ENCODE measurements at places on chromosomes 5 and 9.

GRCh38 chr9:114207034-114207810 is 51.9 kb downstream of the COL27A1 start:
- DNase-seq, result no peak

GRCh38 chr9:4425319-4426045 is 64.8 kb upstream of the SLC1A1 start:
- DNase-seq, result no peak

DNA sequence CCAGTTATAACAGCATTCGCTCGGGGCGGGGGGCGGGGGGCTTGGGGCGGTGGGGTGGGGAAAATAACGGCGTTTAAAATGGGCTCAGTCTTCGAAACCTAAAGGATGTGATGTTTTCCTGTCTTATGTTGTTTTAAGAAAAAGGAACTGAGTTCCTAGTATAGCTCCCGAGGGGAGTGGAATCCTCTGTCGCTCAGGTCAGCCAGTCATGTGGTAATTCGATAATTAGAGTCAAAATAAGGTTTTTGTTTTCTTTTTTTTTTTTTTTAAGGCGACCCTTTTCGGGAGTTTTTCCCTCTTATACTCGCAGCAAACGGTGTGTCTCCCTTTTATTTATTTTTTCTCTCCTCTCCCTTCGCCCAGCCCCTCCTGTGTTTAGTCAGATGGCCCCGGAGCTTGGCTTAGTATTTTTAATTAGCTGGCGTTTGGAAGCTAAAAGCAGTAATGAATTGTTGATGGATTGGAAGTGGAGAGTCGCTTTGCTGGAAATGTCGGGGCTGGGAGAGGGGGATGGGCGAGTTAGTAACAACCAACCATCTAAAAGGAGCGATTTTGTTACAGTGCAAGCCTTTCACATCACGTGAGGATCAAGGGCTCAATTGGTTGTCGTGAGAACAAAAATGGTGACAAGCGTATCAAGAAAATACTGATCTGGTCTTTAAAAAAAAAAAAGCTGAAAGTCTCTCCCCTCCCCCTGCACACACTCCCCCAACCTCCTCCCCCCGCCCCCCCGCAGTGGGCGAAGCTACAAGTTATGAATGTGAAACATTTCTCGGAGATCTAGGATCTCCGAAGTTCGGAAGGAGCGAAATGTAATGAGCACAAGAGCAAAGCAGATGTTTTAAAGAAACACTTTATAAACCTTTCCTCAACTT is 714 bp upstream of the ZNF608 start:
- peak; percentile 92 for DNase-seq

- DNase-seq, result no peak
Observed at GRCh38 chr5:98941131-98941883, 12.5 kb upstream of the CHD1 start.

DNA sequence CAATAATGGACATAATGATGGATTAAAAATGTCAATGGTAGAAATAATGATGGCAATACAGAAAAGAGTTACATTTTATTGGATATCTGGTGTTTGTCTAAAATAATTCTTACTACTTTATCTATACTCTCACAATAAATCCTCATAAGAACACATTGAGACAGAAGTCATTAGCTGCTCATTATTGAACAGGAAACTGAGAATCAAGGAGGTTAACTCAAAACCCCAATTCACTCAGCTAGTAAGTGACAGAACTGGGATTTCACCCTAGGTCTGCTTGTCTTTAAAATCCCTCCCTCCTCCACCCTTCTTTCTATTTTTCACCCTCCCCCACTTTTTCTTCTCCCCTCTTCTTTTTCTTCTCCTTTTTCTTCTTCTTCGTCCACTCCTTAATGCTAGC is 285.8 kb upstream of the TNC start:
- no peak for DNase-seq

All from iPS DF 6.9 (cell line).